ENCODE measurements at places on chromosomes 6 and 20.

GRCh38 chr6:39263303-39264037 lies 34.2 kb upstream of the KCNK5 start:
- no peak for DNase-seq

GRCh38 chr6:20960067-20960466 lies 425.8 kb downstream of the CDKAL1 start:
- DNase-seq = no peak

- DNase-seq = no peak
These were observed 111.6 kb downstream of the ERMARD start for GRCh38 chr6:169862892-169863525.

- DNase-seq = peak; percentile 31
These were observed 257.1 kb upstream of the TAB2 start for GRCh38 chr6:149060300-149060984.

DNA sequence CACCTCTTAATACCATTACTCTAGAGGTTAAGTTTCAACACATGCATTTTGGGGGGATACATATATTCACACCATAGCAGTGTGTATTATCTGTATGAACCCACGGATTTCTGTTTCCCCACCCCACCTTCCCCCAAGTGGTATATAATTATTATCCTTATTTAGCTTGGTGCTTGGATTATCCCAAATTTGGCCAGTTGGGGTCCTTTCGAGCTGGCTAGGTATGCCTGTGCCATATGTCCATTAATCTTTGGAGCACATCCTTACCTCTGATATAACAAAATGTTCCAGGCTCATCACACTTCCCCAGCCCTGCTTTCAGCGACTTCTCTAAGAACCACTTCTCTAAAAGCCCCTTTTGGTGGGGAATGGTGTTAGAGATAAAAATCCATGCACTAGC lies 118.7 kb upstream of the MLIP start:
- DNase-seq = no peak

- no peak for DNase-seq
These were observed 137.4 kb upstream of the RNF24 start for GRCh38 chr20:4152696-4153235.

GRCh38 chr6:14713008-14713960 lies 532.6 kb upstream of the JARID2 start:
- no peak for DNase-seq

- DNase-seq = no peak
These were observed 35.1 kb upstream of the HMGA1 start for GRCh38 chr6:34201455-34202107.

DNA sequence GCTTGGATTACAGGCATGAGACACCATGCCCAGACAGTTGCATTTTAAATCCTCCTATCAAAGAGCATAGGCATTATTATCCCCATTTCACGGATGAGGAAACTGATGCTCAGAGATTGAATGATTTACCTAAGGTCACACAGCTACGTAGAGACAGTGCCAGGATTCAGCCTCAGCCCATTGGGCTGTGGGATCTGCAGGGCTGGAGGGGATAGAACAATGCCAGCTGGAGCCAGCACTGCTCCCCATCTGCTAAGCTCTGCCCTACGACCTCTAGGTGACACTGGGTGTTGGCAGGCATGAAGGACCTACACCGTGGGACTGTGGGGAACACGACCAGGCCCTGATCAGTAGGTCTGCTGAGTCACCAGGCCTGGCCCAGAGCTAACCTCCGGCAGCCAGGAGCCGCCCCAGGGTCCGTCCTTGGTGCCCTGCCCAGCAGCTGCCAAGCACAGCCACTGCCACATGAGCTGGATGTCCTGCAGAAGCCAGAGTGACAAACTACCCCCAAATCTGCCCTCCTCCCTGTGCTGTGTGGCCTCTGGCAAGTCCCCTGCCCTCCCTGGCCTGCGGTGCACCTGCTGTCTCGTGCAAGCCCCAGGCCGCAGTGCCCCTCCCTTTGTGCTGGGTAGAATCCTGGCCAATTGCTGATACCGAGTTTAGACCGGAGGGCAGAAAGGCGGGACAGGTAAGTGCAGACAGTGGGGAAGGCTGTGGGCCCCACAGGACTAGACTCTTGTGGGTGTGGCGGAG lies 47.6 kb upstream of the PTGIS start:
- DNase-seq = no peak

GRCh38 chr6:35359744-35360348 lies 17.5 kb downstream of the PPARD start:
- DNase-seq = no peak

DNA sequence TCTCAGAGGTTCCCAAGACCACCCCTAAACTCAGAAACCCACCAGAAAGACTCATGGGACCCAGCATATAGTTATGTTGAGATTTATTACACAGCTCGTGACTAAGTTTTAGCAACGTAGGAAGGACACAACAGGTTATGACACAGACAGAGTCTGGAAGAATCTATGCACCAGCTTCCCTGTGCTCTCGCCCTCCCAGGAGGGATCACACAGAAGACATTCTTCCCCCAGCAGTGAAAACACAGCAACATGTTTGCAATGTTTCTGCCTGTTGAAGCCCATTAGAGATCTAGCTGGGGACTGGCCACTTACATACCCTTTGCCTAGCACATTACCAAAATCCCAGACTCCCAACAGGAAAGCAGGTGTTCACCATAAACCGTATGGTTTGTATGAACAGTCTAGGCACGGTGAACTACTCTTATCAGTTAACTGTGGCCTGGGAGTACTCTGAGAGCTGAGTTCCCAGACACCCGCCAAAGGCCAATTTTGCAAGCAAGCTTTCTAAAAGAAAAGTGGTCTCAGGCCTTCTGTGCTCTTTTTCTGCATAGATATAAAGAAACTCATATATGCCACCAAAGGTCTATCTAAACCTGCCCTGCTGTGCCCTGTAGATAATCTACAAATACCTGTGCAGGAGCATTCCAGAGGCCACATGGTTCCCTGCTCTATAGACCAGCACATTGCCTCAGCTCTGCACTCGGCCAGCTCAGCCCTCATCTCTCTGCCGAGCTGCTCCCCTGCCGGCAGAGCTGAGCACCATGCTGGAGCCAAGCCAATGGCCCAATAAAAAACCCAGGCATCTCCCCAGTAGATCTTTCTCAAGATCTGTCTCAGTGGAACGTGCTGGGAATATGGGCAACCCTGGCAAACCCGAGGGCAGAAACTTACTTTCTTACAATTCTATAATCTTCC lies 69.6 kb upstream of the SMIM28 start:
- DNase-seq = no peak

DNA sequence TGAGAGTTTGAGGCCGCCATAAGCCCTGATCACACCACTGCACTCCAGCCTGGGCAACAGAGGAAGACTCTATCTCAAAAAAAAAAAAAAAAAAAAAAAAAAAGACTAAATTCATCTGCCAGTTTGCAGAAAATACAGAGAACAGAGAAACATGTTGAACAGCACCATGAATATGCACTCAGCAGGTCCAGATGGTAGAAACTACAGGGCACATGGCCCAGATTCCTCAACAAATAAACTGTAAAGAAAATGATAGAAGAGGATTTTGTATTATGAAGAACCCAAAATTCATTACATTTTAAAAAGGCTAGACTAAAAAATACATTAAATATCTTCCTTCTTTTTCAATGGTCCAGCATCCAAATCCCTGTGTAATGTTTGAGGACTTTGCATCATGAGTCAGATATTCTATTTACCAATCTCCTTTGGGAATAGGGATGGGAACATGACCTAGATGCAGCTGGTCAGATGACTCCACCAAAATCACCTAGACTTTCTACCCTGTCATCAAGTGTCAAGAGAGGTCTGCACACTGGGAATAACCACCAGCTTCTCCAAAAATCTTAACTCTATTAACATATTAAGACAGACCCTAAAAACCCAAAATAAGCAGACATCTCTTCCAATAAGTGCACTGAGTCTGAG lies 189.1 kb upstream of the TCF21 start:
- no peak for DNase-seq

DNA sequence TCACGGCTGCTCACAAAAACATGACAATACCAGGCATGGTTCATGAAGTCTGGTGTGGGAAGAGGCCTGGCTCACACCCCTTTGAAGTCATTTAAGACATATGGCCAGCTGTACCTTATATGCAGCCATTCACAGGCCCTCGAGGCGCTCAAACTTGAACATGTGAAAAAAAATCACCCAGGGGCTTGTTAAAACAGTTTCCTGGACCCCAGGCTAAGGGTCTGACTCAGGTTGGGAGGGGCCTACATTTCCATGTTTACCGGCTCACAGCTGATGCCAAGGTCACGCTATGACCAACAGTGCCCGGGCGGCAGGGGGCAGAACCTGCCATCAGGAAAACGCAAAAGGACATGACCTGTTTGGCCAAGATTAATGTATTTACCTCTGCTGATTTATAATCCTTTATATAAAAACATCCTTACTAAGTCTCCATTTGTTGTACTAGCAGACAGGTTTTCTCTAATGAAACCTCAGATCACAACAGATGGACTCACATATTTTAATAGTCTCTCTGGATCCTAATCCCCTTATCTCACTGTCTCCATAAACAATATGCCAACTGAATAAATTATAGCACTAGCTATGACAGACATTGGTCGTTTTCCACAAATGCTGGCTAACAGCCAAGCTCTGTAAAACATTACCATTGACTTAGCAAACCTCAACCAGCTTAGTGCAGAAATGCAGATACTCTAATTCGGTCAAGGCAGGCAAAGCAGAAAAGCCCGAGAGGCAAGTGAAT lies 19.9 kb downstream of the EZR start:
- no peak for DNase-seq

DNA sequence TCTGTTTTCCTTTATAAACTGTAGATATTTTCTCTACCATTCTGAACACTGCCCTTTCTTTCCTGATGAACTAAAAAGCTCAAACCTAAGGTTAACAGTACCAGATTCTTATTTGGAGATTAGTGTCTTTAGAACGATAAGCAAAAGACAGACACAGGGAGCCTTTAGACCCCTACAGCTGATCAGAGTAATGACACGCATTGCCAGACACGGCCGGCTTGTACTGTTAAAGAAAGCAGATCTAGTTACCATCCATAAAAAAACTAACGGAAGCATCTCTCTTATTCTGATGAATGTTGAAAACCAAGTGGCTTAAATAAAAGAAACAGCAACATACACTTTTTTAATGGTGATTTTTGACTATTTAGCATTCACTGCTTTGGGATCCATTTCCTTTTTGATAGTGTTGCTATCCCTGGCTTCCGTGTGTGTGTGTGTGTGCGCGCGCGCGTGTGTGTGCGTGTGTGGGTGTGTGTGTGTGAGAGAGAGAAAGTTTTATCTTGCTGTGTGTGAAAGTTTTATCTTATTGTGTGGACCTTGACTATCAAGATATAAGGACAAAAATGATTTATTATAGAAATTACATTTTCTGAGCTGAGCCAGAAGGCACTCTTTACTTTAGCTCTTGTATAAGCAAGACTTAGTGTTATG lies 95.6 kb upstream of the SLC35B3 start:
- no peak for DNase-seq

DNA sequence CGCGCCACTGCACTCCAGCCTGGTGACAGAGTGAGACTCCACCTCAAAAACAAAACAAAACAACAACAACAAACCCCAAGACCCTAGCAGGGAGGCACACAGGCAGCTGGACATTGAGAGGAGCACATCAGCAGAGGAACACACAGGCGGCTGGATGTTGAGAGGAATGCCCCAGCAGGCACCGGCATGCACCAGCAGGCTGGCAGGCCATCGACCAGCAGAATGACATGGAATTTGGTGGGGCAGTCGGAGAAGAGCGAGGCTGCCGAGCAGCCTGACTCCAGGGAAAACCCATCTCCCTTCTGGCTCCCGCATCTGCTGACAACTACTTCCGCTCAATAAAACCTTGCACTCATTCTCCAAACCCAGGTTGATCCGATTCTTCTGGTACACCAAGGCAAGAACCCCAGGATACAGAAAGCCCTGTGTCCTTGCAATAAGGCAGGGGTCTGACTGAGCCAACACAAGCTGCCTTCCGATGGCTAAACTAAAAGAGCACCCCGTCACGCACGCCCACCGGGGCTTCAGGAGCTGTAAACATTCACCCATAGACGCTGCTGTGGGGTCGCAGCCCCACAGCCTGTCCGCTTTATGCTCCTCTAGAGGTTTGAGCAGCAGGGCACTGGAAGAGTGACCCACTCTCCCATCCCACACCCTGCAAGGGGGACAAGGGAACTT lies 60.2 kb downstream of the SLC22A23 start:
- DNase-seq = no peak

DNA sequence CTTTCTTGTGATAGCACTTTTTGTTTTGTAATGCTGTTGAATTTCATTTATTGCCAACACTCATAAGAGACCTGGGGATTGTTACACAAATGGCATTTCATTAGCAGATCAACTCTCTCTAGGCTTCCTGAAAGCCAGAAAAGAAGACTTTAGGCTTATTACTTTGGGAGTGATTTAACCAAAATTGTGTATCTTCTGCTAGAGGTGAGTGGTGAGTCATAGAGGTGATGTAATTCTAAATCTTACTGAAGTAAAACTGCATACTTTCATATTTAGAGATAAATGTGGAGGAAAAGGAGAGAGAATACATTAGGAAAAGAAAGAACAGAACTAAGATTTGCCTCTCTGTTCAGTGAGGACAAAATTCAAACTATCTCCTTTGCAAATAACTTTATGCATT lies 304.7 kb upstream of the RGS17 start:
- DNase-seq = no peak

GRCh38 chr6:157322792-157323254 lies 496 bp downstream of the TMEM242 start:
- no peak for DNase-seq

- DNase-seq = no peak
These were observed 25.4 kb downstream of the ZMYND8 start for GRCh38 chr20:47330933-47331708.

GRCh38 chr6:50362706-50363105 lies 313.0 kb upstream of the DEFB112 start:
- no peak for DNase-seq

DNA sequence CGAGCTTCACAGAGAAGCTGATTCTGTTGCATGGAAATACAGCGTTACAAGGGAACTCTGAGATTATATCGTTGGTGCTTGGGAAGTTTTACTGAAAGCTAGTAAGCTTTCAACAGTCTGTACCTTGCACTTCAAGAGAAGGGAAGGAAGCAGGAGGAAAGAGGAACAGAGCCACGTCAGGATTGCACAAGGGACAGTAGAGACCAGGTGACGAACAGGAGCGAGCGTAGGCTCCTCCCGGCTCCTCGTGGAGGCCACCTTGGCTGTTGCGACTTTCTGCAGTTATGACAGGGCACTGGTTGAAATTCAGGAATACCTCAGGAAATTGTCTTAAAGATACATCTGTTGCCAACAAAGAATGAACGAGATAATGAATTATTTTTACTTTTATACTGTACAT lies 18.8 kb downstream of the RTF2 start:
- DNase-seq = no peak

DNA sequence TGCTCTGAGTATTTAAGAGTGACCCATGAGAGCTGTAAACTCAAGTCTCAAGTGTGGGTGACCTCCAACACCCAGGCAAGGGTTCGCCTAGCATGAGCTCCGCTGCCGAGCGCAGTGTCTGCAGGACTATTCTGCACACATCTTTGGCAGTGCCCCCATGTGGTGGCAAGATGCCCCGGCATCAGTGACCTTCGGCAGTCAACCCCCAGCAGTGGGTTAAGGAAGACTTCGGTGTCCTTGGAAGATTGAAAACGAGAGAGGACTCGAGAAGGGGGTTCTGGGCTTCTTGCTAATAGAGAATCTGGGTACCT lies 43.1 kb downstream of the RBM38 start:
- DNase-seq = no peak

- DNase-seq = no peak
These were observed 132.4 kb upstream of the MAN1A1 start for GRCh38 chr6:119481976-119482375.
